Central memory CD4-positive, alpha-beta T cell (primary cell): ENCODE measurements at places on chromosomes 6 and 20.

- DNase-seq = no peak
Measured at GRCh38 chr6:37514321-37514771, 14.7 kb upstream of the CCDC167 start.

GRCh38 chr20:58691773-58692578 lies 624 bp upstream of the NPEPL1 start:
- no peak for DNase-seq

DNA sequence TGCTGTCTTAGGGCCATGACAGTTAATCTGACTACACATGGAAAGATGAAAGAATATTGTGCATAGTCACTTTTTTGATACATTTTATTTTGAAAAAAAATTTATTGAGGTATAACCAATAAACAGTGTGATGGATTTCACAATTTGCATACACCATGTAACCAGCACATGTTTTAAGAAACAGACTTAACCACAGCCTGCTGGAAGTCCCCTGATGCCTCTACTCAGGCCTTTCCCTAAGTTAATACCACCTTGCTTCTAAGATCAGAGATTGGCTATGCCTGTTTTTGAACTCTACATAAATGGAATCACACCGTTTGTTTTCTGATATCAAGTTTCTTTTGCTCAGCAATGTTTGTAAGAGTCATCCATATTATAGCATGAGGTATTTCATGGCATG lies 136.3 kb downstream of the CFAP61 start:
- DNase-seq = no peak

- peak; percentile 16 for DNase-seq
Measured at GRCh38 chr6:49409951-49410542, 53.0 kb downstream of the MMUT start.

GRCh38 chr20:20084296-20084752 lies 32.0 kb downstream of the CFAP61 start:
- DNase-seq = no peak

- DNase-seq = no peak
Measured at GRCh38 chr6:101706576-101706975, 313.1 kb downstream of the GRIK2 start.

GRCh38 chr6:110951008-110951407 lies 7.5 kb upstream of the GTF3C6 start:
- DNase-seq = no peak

- DNase-seq = no peak
Measured at GRCh38 chr6:64293298-64293697, 657.7 kb downstream of the PHF3 start.

- DNase-seq = no peak
Measured at GRCh38 chr20:8756410-8756809, 312.5 kb upstream of the PLCB4 start.

- DNase-seq = no peak
Measured at GRCh38 chr6:6505111-6505510, 83.4 kb upstream of the LY86 start.

GRCh38 chr20:33704197-33704924 lies 15.7 kb downstream of the PXMP4 start:
- DNase-seq = no peak

DNA sequence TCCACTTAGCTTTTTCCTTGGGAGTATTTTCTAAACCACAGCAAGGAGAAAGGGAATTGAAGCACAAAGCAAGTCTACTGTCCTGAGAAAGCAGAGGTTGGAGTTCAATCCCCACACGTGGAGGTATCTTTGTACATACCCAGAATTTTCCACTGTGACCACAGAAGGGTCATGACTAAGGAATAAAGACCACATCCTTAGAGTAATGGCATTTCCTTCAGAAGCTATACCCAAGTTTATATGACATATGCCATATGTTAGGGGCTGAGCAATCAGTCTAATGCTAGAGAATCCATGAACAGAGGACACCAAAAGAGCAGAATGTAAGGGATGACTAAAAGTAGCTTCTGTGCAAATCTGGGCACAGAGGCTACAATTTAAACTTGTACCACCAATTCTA lies 46.4 kb downstream of the ATG5 start:
- no peak for DNase-seq

GRCh38 chr6:127514773-127515227 lies 4.3 kb downstream of the MTCL3 start:
- peak; percentile 58 for DNase-seq

DNA sequence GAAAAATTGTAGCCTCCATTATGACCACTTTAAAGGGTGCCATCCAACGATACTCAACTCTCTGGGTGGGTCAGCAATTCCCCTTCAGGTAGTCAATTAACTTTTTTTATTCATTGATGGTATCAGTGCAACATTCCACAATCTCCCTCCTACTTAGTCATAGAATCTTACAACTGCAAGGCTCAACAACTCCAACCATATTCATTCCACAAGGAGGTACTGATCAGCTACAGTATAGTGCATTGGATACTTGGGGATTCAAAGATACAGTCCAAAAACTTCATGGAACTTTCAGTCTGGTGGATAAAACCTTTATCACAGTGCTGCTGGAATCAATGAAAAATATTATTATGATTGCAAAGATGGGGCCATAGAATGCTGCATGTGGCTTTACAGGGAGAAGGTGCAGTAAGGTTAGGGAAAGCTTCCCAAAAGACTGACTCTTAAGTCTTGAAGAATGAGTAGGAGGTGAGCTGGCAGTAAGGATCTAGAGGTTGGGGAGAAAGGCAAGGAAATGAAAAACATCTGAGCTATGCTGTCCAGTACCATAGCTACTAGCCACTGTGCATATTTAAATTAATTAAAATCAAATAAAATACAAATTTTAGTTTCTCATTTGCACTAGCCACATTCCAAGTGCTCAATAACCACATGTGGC lies 314.7 kb upstream of the PRDM1 start:
- DNase-seq = no peak

DNA sequence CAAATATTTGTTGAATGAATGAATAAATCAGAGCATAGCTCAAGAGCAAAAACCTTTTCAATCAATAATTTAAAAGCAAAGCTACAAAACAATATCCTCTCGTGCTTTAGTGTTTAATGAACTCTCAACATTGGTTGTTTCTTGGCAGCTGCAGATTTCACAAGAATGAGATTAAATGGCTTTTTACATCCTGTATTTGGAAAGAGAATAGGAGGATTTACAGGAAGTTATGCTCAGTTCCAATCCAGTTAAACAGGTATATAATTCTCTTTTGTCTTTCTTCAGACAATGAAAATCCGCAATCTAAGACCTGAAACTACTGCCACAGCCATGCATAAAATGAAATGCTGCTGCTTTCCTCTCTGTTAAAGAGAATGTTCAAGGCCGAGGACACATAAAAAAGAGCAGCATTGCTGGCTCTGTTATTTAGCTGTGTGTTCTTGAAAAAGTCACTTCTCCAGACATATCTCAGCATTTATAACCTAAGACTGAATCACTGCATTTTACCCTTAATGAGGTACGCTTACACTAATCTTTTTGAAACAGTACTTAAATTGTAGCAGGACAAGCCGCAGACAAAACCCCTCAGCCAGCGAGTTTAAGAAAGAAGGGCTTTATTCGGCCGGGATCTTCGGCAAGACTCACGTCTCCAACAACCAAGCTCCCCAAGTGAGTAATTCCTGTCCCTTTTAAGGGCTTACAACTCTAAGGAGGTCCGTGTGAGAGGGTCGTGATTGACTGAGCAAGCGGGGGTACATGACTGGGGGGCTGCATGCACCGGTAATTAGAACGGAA lies 3.6 kb downstream of the C6orf52 start:
- no peak for DNase-seq

DNA sequence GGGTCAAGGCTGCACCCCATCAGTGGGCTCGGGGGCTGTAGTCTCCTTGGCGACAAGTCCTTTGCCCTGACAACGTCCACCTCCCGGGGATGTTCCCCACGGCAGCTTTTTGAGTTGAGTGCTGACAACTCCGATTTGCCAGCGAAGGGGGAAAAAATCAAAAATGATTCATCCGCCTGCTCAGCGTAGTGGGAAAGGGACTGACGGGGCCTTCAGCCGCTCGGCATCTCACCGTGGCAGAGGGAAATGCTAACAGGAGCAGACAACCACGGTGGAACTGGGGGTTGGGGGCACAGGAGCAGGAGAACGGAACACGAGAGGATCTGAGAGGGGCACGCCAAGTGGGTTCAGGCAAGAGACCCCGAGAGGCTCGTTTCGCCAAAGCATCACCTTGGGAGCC lies 173.7 kb downstream of the TFAP2C start:
- no peak for DNase-seq

DNA sequence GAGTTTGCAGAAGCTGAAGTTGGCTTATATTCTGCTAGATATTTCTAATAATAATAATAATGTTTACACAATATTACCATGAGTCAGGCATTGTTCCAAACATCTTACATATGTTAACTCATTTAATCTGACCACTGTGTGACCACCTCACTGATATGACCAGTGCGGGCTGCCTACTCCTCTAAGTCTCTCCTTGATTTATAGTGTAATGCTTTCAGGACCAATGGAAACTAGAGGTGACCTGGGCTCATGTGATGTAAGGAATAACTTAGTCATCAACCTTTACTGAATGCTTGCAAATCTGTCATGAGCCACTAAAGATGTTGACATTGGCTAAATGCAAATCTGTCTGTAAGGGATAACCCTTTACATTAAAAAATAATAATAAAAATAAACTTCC lies 51.1 kb upstream of the GPR6 start:
- DNase-seq = no peak

GRCh38 chr6:121319112-121319553 lies 15.1 kb downstream of the TBC1D32 start:
- DNase-seq = no peak

- no peak for DNase-seq
Measured at GRCh38 chr6:145761584-145761983, 26.3 kb upstream of the EPM2A start.

GRCh38 chr20:43666376-43667328 lies at the start of gene MYBL2:
Gene MYBL2 (plus strand): TSS chr20:43667114. CDS start chr20:43667284, 170 bp downstream.
- peak; percentile 61 for DNase-seq

GRCh38 chr20:24169256-24169655 lies 180.7 kb upstream of the GGTLC1 start:
- DNase-seq = no peak

DNA sequence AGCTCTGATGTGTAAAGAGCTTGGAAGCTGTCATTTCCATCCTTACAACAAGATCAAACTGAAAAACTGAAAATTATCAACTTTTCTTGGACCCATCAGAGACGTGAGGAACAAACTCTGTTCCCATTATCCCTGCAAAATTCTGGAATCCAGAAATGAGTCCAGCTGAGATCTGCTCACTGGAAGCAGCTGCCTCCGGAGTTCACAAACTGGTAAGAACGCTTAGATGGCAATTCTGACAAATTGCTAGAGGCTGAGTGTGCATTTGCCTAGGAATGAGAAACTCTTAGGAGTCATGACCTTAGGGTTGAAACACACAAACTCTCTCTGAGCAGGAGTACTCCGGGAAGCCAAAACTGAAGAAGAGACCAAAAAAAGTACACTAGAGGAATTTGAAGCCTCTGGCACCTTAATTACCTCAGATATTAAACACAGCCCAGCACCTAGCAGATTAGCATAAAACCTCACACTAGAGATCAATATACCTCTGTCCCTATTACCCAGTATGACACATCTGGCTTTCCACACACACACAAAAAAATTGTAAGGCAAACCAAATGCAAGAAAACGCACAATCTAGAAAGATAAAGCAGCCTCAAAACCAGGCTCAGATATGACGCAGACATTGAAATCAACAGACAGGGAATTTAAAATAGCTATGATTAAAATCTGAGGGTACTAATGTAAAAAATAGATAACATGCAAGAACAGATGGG lies 233.5 kb upstream of the SGK1 start:
- DNase-seq = no peak

GRCh38 chr20:63635431-63636141 lies 8.7 kb upstream of the GMEB2 start:
- peak; percentile 90 for DNase-seq

GRCh38 chr6:52144196-52145076 lies 41.7 kb upstream of the IL17A start:
- DNase-seq = no peak

GRCh38 chr6:90079560-90080490 lies 185.6 kb downstream of the GJA10 start:
- DNase-seq = peak; percentile 14

DNA sequence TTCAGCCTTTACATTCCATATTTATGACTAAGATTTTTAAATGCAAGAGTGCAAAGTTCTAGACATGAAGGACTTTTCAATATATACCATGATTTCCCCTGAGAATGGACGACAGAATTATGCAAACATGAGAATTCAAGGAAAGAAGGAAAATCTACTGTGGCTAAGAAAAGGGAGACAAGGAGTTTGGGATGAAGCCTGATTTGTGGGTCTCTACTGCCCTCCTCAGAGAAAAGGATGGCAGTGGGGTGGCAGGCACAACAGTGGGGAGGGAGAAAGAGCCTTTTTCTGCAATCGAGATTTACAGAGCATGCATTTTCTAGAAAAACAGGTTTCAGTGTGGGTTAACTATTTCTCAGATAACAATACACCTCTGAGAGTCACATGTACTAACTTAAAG lies 466.9 kb upstream of the NRSN1 start:
- no peak for DNase-seq

- DNase-seq = no peak
Measured at GRCh38 chr6:30156262-30156599, 4.8 kb downstream of the TRIM10 start.

DNA sequence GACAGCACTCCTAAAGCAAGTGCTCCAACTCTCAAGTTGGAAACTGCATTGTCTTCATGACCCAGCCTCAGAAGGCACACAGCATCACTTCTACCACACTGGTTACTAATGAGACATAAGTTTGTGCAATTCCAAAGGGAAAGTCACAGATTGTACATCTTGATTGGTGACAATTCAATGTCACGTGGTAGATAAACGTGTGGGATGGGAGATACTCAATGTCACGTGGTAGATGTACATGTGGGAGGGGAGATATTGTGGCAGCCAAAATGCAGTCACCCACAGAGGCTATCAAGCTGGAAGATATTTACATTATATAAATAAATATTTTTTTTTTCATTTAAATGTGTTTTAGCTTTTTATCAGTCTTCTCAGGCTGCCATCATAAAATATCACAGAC lies 393.3 kb downstream of the KIF16B start:
- no peak for DNase-seq

DNA sequence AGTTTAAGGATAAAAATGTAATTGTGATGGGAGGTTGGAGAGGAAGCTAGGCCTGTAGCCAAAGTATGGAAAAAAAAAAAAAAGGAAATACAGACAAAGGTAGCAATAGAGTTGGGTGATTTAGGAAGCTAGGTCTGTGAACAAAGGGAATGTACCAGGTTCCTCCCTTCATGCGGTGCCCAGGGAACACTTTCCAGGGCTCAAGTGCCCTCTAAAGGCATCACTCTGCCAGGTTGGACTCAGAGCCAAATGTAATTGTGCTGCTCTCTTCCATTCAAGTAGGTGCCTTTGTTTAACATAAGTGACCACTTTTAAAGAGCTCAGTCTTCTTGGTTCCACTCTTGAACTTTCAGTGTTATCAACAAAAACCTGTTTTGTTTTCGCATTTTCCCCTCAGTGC lies 159.7 kb upstream of the AHI1 start:
- DNase-seq = no peak

- DNase-seq = no peak
Measured at GRCh38 chr6:88587150-88587520, 376.3 kb downstream of the RNGTT start.

- no peak for DNase-seq
Measured at GRCh38 chr6:163971841-163972838, 557.6 kb downstream of the QKI start.
